ENCODE measurements at places on chromosomes 3 and 15.
A peak's percentile ranks its signal among the peaks of the same experiment; 100 is the strongest.

- DNase-seq = no peak
Observed at GRCh38 chr3:169842960-169843359, 26.8 kb downstream of the LRRC31 start.

GRCh38 chr3:10977892-10978510 is 14.5 kb upstream of the SLC6A1 start:
- peak; percentile 76 for DNase-seq

- no peak for DNase-seq
Observed at GRCh38 chr3:53807117-53807810, 39.0 kb downstream of the CHDH start.

DNA sequence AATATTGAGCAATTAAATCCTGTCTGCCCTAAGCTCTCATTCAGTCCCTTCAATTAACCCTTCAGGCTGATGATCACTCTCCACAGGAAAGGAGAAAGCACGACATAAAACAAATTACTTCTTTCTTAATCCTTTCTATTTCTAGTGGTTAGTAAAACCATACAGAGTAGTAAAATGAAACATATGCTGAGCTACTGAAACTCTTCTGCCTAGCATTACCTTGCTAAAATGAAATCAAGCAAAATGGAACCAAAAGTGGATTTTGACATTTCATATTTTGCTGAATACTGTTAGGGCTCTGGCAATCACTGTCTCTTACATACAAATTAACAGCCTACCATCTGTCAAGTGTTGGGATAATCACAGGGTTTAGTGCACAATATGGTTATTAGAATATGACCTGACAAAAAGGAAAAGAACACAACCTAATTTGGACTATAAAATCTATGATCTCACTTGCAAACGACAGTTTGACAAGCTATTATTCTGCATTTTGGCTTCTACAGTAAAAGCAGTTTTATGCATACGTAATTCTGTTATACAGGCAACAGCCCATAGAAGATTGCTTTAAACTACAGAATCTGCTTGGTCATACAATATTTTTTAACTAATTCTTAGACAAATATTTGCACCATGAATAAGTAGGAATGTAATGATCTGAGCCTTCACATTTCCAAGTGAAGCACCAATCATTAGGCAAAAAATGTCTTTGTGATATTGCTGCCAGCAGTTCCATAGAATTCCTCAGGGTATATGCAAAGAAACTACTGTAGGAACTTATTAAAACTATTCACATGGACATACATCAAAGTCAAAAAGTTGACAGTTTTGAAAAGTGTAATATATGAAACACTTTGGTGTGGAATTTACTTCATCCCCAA is 105.0 kb downstream of the FHIT start:
- DNase-seq = no peak

- no peak for DNase-seq
Observed at GRCh38 chr3:171343693-171344092, 116.5 kb downstream of the TNIK start.

DNA sequence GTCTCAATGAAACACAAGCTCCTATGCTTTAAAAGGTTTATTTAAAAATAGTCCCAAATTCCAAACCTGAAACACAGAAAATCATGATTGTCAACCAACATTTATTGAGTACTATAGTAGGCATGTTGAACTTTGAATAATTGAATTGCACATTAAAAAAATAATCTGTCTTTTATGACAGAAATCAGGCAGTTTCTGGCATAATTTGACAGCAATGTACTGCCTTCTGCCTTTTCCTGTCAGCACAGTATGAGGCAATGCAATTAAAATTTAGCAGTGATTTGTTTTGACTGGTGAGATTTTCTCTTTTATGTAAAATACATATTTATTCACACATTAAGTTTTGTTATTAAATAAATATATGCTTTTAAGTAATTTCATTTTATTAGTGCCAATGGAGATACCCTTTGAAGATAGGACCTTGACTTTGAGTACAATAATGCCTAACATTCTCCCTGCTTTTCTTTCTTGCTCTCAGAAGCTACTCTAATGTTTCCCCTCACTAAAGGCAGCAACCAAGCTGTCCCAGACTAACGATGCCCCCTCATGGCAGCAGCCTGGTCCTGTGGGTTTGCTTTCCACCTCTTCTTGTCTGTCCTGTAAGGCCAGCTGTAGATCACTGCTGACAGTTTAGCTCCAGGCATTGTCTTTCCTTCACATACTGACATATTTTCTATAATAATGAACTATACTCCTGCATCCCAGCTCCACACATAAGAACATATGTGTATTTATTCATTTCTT is 346.7 kb downstream of the IL20RB start:
- no peak for DNase-seq

GRCh38 chr15:59399465-59400102 is 26.9 kb upstream of the MYO1E start:
- DNase-seq = no peak

DNA sequence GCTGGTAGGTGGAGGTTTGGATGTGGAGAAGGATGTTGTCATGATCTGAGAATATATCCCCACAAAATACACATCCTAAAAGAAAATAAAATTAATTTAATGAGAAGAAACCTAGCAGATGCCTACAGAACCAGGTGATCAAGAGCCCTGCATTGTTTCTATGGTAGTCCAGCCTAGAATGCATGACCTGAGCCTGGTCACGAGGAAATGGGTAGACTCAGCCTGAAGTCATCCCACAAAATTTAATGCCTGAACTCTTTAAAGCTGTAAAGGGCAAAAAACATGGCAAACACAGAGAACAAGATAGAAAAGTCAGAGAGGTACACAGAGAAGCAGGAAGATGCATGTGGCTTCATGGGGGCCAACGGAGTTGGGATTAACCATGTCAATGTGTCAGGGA is 36.0 kb downstream of the LDHAL6B start:
- DNase-seq = no peak

GRCh38 chr3:399647-400046 is 203.1 kb downstream of the CHL1 start:
- no peak for DNase-seq

DNA sequence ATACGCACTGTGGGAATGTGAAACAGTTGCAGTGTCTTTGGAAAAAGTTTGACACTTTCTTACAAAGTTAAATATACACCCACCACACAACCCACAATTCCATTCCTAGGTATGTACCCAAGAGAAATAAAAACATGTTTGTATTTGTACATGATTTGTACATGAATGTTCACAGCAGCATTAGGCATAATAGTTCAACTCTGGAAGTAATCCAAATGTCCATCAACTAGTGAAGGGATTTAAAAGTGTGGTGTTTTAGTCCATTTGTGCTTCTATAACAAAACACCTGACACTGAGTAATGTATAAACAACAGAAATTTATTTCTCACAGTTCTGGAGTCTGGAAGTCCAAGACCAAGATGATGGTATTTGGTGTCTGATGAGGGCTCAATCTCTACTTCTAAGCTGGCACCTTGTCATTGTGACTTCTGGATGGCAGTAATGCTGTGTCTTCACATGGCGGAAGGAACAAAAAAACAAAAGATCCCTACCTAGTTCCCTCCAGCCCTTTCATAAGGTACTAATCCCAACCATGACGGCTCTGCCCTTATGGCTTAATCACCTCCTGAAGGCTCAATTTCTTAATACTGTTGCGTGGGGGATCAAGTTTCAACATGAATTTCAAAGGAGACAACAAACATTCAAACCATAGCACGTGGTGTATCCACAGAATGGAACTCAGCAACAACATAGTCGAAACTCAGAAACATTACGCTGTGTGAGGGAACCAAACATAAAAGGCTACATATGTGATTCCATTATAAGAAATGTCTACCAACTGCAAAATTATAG is 120.5 kb downstream of the AQP9 start:
- no peak for DNase-seq

DNA sequence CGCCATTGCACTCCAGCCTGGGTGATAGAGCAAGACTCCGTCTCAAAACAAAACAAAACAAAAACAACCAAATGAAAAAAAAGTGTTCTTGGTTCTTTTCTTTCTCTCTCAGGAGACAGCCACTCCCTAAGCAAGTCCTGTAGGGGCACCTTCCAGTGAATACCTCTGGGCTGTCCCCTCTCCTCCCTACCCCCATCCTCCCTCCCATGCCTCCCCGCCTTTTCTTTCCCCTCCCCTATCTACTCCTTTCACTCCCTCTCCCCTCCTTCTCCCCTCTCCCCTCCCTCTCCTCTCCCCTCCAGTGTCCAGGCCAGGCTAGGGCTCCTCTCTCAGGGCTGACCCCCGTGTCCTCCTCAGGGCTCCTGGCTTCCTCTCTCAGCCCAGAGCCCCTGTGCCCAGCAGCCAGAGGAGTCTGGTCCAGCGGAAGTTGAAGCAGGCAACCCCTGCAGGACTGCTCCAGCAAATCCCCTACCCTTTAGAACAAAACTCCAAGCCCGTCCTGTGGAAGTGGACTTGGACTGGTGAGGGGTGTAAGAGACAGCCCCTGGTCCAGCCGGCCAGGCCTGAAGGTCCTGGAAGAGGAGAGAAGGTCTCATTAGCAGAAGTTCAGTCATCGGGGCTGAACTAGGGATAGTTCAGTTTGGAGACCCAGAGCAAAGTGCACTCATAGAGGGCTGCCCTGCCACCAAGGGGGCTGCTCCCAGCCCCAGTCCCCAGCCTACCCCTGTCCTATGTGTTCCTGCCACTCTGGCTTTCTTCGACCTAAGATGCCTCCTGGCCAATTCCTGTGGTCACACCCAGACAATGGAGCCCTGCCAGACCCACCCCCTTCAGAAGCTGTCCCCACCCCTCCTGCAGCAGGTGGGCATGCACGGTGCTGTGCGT is 79.8 kb upstream of the IQSEC1 start:
- DNase-seq = peak; percentile 59

- no peak for DNase-seq
Observed at GRCh38 chr3:113498221-113499005, 16.5 kb downstream of the SPICE1 start.

- DNase-seq = peak; percentile 13
Observed at GRCh38 chr15:63277893-63278456, 570 bp downstream of the APH1B start.

- no peak for DNase-seq
Observed at GRCh38 chr15:37574985-37575384, 359.5 kb upstream of the TMCO5A start.

DNA sequence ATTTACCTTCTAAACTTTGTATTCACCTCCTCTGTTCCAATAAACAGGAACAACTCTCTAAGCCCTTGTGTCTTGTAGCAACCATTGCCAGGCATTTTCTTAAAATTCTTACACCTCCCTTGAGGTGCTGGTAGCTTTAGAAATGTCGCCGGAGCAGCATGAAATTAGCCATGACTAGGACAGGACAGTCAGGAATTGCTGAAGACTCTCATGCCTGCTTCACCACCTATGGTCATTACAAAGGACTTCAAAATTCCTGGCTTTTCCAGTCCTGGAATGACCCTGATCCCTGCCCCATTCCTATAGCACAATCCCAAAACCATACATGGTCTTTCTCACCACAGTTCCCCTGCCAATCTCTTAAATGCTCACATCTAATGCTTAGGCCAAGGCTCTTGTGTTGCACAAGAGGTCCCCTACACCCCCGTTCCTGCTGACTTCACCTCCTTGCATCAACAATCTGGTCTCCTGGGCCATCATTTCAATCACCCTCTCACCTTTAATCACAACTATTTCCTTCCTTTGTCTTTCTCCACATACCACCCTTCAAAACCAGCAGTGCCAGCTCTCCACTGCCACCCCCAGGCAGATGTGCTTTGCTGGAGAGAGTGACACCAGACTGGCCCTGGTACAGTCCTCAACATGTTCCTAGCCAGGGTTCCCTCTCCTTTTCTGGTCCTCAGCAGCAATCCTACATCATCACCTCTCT is 113.2 kb upstream of the TJP1 start:
- DNase-seq = peak; percentile 15

DNA sequence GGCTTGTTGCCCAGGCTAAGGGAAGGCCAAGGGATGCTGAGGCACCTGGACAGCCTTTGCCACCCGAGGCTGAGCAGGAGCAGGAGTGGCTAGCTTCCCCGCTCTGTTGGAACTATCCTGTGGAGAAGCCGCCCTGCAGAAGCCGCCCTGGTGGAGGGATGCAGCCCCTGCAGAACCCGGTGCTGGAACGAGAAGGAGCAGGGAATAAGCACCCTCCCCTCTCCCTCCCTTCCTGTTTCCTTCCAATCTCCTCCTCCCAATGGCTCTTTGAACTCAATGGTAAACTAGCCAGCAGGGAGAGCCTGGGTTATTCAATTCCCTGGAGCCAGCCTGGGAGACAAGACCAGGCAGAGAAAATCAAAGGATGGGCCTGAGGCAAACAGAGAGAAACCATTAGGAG is 11.8 kb upstream of the HRG start:
- no peak for DNase-seq

DNA sequence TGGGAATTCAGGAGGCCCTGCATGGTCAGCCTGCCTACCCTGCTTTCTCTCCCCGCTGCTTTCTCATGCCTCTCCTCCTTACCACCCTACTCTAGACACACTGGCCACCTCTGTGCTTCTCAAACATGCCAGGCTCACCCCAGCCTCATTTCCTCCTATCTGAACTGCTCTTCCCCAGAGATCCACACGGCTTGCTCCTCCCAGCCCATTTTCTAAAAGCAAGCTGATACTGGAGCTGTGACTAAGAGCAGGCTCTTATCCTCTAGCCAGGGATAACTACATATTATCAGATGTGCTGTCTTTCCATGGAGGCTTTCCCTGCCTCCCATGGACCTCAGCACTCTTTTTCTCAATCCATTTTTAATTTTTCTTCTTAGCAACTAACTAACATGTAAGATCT is 85.9 kb downstream of the BOC start:
- DNase-seq = no peak

DNA sequence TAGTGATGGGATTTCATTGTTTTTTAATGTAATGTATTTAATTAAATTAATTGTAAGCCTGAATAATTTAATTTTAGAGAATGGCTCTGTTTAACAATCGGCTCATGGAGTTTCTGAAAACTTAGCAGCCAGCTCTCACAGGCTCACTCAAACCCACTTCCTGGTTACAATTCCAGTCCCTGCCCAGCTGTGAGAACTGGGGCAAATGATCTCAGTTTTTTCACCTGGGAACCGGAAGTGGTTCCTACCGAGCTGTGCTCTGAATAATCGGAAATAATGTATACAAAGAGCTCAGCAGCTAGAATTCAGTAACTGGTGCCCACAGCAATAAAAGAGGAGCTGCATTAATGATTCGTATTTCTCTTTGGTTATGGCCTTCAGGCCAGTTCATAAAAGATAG is 244.3 kb upstream of the MCTP2 start:
- no peak for DNase-seq

GRCh38 chr3:57943525-57944495 is 64.4 kb upstream of the FLNB start:
- DNase-seq = no peak

- no peak for DNase-seq
Observed at GRCh38 chr3:137020315-137020714, 62.5 kb downstream of the IL20RB start.
